ENCODE measurements at places on chromosomes 3 and 15.

DNA sequence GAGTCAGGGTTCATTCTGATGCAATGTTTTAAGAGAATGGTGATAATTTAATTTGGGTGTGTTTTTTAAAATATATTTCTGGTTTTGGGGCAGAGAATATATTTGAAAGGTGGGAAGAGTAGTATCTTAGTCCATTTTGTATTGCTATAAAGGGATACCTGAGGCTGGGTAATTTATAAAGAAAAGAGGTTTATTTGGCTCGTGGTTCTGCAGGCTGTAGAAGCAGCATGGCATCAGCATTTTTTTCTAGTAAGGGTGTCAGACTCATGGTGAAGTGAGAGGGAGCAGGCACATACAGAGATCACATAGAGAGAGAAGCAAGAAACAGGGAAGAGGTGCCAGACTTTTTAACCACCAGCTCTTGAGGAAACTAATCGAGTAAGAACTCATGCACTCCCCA lies 152.7 kb downstream of the SHOX2 start:
- no peak for DNase-seq

GRCh38 chr3:45002720-45003119 lies 23.4 kb upstream of the CLEC3B start:
- DNase-seq, result no peak

DNA sequence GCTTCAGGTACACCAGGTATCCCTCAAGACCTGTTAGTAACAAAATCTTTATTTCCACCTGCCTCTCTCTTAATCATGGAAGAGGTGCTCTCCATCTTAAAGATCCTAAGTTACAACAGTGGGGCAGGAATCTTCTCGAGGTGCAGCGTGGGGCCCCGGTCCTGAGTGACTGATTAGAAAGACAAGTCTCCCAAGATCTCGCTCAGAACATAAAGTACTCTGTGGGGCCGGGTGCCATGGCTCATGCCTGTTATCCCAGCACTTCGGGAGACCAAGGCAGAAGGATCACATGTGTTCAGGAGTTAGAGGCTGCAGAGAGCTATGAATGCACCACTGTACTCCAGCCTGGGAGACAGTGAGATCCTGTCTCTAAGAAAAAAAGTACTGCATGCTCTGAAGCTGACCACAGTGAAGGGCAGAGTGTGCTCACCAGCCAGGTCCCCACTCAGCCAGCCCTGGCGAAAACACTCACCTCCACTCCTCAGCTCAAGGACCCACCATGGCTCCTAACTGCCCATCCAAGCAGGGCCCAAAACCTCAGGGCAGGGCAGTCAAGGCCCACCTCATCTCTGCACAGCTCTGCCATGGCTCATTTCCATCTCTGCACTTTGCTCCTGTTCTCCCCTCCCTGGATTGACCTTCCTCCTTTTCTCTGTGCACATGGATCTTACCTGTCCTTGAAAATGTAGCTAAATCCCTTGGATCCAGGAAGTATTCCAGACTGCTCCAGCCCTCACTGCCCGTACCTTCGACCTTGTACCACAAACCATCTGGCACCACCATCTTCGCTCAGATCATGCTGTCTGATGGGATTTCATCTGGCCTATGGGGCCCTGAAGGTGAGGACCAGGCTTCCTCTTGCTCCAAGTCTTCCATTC lies 7.1 kb downstream of the SEMA7A start:
- DNase-seq, result no peak

DNA sequence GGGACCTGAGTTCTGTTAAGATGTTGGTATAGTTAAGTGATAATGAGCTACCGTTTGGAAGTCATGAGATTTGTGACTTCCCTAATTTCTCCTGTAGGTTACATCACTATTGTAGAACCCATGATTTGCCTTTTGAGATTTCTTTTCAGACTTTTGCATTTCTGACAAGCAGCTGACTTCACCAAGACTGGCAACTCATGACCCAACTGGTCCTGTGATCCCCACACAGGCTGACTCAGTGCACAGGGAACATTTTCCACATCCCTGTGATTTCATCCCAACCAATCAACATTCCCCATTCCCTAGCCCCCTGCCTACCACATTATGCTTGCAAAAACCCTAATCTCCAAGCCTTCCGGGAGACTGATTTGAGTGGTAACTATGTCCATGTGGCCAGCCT lies 242.1 kb upstream of the PDZRN3 start:
- no peak for DNase-seq

- DNase-seq, result no peak
Observed at GRCh38 chr3:58471025-58471887, 20.6 kb upstream of the KCTD6 start.

DNA sequence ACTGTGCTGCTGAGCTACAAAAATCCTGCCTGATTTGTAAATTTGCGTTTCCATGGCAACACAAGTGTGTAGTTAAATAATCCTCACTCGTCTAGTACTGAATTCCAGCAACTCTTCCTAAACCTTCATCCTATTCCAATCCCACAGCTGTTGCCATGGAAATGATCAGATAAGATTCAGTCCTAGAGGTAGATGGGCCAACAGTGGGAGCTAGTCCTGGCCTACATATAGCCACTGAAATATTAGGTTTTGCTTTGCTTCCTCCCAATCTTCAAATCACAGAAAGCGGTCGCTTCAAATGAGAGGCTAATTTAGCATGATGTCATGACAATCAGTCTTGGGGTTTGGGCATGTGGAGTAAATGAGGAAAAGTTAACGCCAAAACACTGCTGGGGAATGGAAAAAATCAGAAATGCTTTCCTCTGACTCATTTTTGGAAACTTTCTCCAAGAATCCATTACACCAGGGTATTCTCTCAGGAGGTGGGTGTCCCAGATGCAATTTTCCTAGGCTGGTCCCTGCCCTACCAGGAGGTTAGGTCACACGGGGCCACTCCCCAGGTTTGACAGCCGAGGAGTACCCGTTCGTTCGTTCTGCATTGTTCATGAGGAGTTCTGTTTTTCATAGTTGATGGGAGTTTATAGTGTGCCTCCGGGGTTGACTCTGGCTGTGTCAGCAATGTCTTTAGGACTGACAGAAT lies 159.2 kb upstream of the SLCO3A1 start:
- no peak for DNase-seq

GRCh38 chr3:157174290-157174648 lies 14.3 kb upstream of the CCNL1 start:
- DNase-seq, result no peak

GRCh38 chr3:100090669-100091005 lies 23.7 kb downstream of the FILIP1L start:
- DNase-seq, result no peak

DNA sequence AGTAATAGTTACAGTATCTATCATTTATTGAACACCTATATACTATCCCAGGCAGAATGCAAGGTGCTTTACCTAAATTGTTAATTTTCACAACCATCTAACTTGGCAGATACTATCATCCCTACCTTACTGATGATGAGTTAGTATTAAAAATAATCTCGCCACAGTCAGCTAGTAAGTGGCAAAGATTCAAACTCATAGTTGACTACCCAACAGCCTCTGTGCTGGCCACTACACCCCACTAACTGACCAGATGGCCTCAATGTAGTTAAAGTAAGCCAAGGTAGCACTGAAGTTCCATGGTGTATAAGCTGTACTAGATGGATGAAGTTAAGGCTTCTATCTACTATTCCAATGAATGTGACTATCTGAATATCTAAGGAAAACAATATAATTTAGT lies 44.8 kb downstream of the PEAK1 start:
- no peak for DNase-seq

GRCh38 chr3:124858275-124858674 lies 28.9 kb downstream of the ITGB5 start:
- no peak for DNase-seq

DNA sequence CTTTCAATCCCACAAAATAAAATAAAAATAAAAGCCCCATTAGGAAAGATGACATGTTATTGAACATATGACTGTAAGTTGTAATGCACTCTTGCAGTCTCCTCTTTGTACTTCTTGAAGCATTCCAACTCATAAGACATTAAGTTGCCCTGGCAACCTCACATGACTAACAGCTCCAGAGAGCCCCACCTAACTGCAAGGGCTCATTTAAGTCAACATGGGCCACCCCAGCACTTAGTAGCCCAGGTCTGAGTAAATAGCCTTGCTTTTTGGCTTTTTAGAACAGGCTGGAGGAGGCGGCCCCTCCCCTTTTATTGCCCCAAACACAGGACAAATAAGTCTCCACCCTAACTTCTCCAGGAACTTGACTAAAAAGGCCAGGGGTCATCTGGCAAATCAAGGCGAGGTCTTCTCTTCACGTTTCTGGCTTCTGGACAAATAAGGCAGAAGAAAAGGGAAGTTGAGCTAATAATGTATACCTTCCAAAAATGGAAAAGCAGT lies 135.1 kb downstream of the TMCO5A start:
- no peak for DNase-seq

DNA sequence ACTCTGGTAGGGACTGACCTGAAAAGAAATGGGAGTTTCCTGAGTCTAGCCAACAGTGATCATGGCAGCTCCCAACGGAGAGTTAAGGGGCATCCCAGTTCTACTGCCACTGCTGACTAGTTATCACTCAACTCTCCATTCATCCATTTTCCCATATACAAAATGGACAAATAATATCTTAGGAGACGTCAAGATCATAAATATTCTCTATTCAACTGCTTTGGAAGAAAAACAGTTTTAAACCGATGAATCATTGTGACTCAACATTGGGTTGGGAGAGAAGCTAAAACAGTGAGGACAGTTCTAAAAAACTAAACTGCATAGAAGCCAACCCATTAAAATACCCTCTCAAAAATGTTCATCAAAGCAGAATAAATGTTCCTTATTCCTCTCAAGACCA lies 57.6 kb upstream of the CHRM5 start:
- no peak for DNase-seq

- DNase-seq, result no peak
Observed at GRCh38 chr15:63502137-63502766, 2.1 kb upstream of the USP3 start.

DNA sequence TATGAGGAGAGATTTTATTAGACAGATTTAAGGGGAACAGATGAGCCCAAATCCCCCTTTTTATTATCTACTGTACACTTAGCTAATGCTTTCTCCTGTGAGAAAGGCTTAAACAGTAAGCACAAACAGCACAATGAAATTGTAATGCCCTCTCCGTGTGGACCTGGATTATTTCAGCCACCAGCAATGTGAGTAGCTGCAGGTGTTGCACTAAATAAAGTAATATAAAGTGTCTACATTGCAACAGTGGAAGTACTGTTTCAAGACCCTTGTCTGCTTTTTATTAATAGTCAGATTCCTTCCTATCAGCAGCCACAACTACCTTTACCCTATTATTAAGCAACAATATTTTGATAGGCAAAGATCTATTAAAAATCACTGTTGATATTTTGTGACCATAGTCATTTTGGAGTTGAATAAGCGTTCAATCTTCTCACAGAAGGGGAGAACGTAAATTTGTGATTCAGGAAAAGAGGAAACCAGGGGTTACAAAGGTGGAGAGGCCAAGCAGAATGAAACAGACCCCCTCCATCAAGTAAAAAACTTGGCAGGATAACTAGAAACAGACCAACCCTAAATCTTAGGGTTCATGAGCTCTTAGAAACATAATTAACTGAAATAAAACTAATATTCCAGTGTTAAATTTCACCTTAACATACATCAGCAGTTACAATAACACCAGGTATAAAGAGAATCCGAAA lies 422.6 kb downstream of the MECOM start:
- DNase-seq, result no peak

DNA sequence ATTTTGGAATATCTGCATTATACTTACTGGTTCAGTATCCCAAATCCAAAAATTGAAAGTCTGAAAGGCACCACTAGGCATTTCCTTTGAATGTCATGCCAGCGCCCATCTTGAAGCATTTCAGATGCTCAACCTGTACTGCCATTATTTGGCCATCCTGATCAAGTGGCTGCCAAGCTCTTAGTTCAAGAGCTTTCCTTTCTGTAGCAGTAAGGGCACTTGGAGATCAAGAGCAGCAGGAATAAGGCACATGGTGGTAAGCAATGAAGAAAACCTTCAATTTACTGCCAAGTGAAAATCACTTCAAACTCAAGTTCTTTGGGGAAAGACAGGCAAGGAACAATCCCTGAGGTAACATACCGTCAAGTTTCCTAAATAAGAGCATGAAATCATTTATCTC lies 10.0 kb downstream of the RHOA start:
- DNase-seq, result no peak

DNA sequence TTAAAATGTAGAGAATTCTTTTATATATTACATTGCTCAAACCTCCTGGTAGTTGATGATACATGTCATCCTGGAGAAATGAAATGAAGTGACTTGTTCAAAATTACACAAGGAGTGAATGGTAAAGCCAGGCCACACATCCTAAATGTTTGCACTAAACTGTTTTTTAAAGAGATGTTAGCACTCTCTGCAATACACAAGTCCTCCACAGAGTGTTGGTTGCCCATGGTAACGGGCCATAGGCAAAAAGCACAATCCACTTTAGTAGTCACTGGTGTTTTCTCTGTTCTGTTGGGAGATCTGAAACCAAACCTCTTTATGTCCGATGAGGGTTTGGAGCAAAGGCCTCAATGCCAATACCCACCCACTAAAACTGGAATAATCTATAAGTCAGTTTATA lies 907.4 kb downstream of the NTRK3 start:
- no peak for DNase-seq

GRCh38 chr3:18234717-18235335 lies 190.3 kb downstream of the SATB1 start:
- DNase-seq, result no peak

DNA sequence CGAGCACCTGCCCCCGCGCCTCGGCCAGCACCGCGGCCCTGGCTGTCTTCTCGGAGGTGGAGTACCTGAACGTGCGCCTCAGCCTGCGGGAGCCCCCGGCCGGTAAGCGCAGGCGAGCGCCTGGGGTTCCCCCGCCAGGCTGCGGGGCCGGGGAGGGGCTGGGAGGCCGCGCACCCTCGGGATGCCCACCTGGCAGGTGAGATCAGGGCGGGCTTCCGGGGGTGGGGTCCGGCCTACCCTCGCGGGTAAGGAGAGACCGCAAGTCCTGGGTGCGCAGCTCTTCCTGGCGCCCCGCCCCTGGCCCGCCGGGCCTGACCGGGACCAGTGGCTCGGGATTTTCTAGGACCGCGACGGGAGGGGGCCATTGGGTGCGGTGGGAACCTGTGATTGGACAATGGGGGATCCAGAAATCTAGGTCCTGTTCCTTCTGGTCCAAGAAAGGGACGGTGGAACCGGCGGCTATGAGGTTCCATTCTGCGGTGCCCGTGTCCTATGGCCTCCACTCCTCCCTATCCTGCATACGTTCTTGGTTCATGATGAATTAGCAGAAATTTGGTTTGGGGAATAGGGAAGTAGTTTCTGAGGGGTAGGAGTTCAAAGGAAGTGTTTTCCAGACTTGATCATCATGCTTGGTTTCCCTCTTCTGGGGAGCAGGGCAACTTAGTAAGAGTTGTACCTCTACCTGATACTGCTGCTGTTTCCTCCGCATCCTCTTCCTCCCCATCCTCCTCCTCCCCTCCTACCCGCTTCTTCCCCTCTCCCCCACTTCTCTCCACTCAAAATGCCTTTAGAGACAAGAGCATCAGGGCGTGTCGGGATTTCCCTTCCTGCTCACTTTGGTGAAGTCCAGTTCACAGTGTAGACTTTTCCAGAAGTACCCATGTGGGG lies 808 bp downstream of the ARRDC4 start:
- no peak for DNase-seq

DNA sequence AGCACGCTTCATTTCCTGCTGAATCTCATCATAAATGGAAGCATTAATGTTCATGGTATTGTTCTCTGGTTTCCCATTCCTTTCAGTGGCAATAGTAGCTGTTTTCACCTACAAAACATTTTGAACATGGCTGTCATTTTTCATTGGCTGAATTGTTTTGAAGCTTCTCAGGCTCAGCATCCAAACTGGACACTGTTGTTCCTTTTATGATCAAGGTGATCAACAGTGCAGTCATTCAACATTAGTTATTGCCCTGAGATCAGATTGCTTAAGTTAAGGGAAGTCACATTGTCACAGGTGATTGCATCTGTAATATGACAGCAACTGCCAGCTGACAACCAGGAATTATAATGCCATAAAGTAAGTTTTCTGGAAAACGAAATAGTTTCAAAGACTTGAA lies 46.9 kb downstream of the SATB1 start:
- no peak for DNase-seq

Data from activated CD4-positive, CD25-positive, alpha-beta regulatory T cell (primary cell).